ENCODE measurements at places on chromosomes 5 and 9. TPM values are rescaled to one million over a fixed set of nuclear protein-coding genes. Genes with fewer than 3 reads are reported as not detected.

DNA sequence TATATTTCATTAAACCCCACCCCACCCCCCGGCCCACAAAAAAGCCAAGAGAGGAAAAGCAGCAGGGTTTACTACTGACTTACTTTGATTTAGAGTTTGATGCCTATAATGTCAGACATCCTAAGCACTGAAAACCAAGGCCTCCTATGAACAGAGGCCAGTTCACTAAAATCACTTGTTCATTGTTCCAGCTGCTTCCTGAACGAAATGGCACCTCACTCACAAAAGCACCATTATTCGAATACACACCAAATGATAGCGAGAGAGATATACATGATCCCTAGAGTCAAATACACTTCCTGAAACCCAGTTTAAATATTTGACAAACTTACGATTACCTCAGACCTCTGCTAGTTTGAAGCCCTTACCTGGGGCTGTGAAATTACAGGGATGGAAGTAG lies 66.6 kb downstream of the LPAR1 start:
- DNase-seq: no peak

DNA sequence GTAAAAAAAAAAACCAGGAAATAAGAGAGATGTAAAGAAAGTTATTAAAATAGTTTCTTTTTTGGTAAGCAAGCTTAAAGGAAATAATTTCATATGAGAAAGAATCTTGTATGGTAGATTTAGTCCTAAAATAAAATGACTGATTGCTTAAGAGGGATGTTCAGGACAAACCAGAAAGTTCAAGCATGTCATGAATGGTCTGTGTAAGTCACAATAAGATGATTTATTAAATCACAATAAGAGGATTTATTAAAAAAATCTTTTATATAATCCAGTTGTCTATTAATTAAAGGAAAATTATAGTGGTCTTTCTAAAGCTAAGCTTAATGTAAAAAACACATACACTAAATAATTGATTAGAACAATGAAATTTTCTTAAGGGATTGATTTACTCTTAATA lies 91.8 kb upstream of the OR13F1 start:
- no peak for DNase-seq

DNA sequence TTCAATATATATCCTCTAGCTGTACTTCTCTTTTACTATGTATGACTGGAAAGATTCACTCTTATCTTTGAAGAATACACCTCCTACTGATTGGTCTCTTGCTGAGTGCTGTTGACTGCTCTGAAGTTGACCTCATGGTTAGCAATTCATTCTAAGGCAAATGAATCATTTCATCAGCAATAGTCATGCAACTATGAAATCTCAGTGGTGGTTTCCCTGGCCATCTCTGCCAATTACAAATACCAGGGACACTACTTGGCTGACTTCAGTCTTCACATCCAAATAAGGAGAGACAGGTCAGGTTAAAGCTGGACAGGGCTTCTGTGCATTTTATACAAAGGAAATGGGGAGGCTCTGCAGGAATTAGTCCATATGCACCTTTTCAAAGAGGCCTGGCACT lies 333.5 kb upstream of the ACTBL2 start:
- DNase-seq: no peak

- DNase-seq: no peak
These were observed 2.5 kb upstream of the NDFIP1 start for GRCh38 chr5:142106061-142106460.

GRCh38 chr5:61347080-61347479 lies 15.0 kb downstream of the ZSWIM6 start:
- no peak for DNase-seq

DNA sequence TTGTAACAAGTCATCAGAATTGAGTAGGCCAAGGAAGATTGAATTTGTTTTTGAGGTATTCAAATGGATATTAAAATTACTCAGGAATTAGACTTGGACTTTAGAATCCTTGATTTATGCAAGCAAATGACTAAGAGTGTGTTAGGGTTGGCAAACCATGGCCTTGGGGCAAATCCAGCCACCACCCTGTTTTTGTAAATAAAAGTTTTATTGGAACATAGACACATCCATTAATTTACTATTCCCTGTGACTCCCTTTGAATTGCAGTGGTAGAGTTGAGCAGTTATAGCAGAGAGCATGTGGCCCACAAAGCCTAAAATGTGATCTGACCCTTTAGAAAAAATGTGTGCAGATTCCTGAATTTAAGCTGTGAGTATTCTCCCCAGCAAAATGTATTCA lies 115.6 kb downstream of the WDR70 start:
- DNase-seq: peak; percentile 31

- DNase-seq: no peak
These were observed 9.4 kb downstream of the TRAF1 start for GRCh38 chr9:120916991-120917880.

DNA sequence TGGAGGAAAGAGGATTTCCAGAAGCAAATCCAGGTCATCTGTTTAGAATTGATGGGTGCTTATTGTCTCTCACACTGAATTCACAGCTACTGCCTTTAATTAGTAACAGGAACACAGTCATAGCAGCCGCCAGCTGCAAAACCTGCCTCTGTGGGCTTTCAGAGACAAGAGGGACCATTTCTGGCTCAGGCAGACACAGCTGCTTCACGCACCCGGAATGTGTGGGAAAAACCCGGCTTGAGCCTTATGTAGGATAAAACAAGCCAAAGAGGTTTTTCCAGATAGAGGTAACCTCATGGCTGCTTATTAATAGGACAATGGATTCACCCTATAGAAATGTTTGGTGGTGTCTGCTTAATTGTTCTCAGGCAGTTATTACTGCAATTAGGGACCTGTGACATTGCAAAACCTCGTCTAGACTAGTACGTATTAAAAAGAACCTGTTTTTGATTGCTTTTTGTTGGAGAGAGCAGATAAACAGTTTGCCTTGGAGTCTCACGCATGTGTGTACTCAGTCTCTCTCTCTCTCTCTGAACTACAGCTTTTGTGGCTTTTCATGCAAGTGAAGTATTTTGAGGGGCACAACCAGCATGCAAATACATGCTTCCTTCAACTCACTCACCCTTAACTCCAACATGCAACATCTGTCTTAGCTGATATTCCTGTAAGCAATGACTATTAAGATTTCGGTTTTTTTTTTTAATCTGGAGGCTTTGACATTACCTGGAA lies 302.7 kb downstream of the PLK2 start:
- DNase-seq: no peak

GRCh38 chr9:129341171-129341986 lies 163.3 kb upstream of the IER5L start:
- no peak for DNase-seq

DNA sequence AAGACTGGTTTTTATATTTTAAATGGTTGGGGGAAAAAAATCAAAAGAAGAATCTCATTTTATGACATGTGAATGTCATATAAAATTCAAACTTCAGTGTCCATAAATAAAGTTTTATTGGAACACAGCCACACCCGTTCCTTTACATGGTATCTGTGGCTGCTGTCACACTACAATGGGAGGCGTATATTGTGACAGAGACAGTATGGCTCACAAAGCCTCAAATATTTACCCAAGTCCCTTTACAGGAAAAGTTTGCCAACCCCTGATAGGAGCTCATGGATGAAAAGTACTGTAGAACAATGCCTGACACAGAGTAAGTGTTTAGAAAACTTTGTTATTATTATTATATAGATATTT lies 5.2 kb upstream of the DUSP1 start:
- peak; percentile 49 for DNase-seq

DNA sequence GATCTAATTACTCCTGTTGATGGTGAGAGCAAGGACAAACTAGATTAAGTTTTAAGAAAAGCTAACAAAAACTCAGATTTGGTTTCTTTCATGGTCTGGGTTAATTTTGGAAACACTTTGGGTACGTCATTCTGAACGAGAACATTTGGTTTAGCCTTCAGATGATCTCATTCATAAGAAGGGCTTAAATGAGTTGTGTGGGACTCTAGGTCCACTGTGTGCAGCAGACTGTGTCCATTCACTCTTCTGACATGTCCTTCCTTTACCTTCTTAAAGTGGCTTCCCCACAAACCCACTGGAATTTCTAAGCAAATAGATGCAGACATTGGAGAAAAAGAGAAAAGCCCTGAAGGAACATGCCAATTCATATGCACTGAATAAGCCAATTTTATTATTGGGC lies 96.8 kb downstream of the FBXO4 start:
- no peak for DNase-seq

DNA sequence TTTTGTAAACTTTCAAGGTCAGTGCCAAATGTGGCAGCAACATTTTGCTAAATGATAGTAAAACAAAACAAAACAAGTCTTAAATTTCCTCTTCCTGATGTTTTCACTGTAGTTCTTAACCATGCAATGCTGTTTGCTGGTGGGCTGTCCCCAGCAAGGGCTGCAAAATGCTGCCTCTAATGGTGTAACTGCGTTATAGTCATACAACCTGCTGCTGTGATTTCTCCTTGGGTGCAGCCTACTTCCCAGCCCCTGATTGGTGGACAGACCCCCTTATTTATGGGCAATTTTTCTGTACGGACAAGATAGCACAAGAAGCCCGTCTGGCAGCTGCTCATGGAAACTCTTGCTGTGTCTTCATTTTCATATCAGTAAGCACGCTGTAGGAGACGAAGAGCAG lies 26.6 kb upstream of the PIP5K1B start:
- no peak for DNase-seq

- DNase-seq: no peak
These were observed 79.9 kb downstream of the PRR16 start for GRCh38 chr5:120544043-120544442.

- no peak for DNase-seq
These were observed 341.2 kb upstream of the WWC1 start for GRCh38 chr5:167950126-167950721.

DNA sequence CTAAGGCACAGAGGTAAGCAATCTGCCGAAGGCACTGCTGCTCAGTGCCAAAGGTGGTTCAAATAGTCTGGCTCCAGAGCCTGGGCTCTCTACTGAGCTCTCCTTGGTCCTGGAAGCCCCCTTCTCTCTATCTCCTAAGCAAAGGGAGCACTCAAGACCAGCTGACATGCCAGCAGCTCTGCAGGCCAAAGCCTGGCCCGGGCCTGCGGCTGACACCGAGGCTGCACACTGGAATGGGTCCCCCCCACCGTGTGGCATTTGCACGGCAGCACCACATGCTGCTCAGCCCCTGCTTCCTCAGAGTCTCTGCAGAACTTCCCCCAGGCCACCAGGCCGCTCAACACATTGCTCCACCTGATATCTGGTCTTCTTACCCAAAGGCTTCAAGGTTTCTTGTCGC lies 57.8 kb upstream of the GOLPH3 start:
- no peak for DNase-seq

GRCh38 chr9:15606643-15607472 lies 54.0 kb downstream of the CCDC171 start:
- peak; percentile 56 for DNase-seq

- DNase-seq: no peak
These were observed 587.3 kb downstream of the ANXA1 start for GRCh38 chr9:73738741-73739530.

GRCh38 chr9:16413509-16414016 lies 456.9 kb downstream of the BNC2 start:
- peak; percentile 3 for DNase-seq

- DNase-seq: peak; percentile 67
These were observed 70.8 kb upstream of the PRRC1 start for GRCh38 chr5:127446626-127447025.

GRCh38 chr5:121239951-121240350 lies 611.7 kb upstream of the FTMT start:
- no peak for DNase-seq

GRCh38 chr9:107213561-107214028 lies 69.5 kb upstream of the RAD23B start:
- DNase-seq: peak; percentile 24

DNA sequence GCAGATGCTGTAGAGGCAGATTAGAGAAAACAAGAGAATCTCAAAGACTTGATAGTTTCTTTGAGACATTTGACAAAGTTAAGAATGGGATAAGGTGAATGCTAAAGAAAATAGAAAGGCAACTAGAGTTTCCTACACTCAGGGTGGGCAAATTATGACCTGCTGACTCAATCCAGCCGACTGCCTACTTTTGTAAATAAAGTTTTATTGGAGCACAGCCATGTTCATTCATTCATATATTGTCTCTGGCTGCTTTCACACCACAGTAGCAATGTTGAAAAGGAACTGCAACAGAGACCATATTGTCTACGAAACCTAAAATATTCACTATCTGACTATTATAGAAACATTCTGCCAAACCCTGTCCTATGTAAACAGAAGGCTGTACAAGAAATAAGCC lies 37.6 kb upstream of the TARS1 start:
- DNase-seq: no peak

GRCh38 chr9:75866273-75866871 lies 24.1 kb upstream of the PCSK5 start:
- DNase-seq: peak; percentile 69

GRCh38 chr9:97954550-97954989 lies 16.6 kb upstream of the HEMGN start:
- DNase-seq: peak; percentile 54

DNA sequence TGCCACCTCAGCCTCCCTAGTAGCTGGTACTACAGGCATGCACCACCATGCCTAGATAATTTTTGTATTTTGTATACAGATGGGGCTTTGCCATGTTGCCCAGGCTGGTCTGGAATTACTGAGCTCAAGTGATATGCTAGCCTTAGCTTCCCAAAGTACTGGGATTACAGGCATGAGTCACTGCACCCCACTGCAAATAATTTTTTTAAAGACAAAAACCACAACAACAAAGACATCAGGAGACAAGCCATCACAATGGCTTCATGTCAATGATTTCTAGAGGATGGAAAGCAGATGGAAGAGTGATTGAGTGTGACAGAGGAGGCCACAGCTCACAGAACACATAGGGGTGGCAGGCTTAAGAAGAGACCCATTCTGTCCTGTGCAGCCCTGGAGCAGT lies 97.9 kb upstream of the PCSK1 start:
- no peak for DNase-seq

DNA sequence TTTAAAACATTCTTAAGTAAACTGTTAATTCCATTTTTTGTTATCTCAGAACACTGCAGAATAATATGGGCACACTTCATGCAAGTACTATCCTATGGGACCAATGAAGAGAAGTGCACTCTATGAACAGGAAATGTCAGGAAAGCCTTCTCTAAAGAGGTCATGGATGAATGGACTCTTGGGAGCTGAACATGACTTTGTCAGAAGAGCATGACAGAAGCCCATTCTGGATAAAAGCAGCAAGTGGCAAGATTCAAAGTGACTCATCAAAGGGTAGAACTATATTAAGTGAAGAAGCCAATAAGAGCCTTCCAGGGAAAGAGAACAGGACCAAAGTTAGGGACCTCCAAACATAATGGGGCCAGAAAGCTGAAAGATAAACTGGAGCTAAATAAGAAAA lies 94.0 kb downstream of the RAPGEF6 start:
- DNase-seq: no peak

The TRIM36 gene
- polyA plus RNA-seq: 7.4 TPM

The SLC6A19 gene
- 139 TPM for polyA plus RNA-seq

The EPB41L4B gene
- polyA plus RNA-seq: 41.1 TPM

The FOXD4 gene
- polyA plus RNA-seq: 0.39 TPM

The LRRC14B gene
- polyA plus RNA-seq: not detected

The SLC1A3 gene
- polyA plus RNA-seq: 1.4 TPM

The SLC6A18 gene
- 0.04 TPM for polyA plus RNA-seq

The IL5 gene
- polyA plus RNA-seq: 0.43 TPM

The MTRR gene
- 21.8 TPM for polyA plus RNA-seq

The CCDC152 gene
- 42.6 TPM for polyA plus RNA-seq

The AJM1 gene
- 2.0 TPM for polyA plus RNA-seq

The GDNF gene
- polyA plus RNA-seq: not detected

The TIMD4 gene
- polyA plus RNA-seq: not detected

The PNPLA7 gene
- 2.9 TPM for polyA plus RNA-seq

The SLC26A2 gene
- polyA plus RNA-seq: 2.7 TPM

The DMRT3 gene
- polyA plus RNA-seq: not detected

Measured in small intestine (tissue), 16 donors.